ENCODE measurements at places on chromosomes 11 and 22.
A peak's percentile ranks its signal among the peaks of the same experiment; 100 is the strongest.

DNA sequence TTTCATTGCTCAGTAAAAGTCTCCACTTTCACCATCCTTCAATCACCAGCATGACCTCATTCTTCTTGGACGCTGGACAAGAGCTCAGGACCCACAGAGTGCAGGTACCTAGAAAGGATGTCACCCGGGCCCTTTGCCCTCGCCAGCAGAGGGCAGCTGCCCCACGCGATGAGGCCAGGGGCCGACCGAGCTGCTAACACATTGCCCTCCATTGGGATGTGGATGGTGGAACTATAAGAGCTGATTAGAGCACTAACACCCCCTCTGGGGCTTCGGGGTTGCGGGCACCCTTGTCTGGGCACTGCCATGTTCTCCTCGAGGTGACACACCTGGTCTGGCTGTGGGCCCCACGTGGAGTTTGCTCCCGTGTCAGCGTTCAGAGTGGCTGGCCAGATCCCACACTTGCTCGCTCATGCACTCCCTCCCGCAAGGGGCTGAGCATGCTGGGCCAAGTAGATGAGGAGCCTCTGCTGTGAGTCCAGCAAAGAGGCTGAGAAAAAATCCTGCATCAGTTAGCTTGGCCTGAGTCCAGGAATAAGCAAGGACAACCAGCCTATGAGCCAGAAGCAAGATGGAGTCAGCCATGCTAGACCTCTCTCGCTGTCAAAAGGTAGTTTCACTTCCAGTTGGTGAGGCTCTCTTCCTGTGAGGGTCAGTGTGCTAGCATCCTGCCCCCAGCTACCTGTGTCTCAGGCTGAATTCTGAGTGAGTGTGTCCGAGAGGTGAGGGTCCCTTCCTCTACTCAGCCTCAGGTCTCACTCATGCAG is 9.8 kb downstream of the KRTAP5-6 start:
- DNase-seq, result no peak

GRCh38 chr11:117096201-117096991 is 1.8 kb downstream of the SIK3 start:
- DNase-seq, result no peak

GRCh38 chr22:41364955-41365354 is 16.8 kb upstream of the TEF start:
- DNase-seq, result no peak

DNA sequence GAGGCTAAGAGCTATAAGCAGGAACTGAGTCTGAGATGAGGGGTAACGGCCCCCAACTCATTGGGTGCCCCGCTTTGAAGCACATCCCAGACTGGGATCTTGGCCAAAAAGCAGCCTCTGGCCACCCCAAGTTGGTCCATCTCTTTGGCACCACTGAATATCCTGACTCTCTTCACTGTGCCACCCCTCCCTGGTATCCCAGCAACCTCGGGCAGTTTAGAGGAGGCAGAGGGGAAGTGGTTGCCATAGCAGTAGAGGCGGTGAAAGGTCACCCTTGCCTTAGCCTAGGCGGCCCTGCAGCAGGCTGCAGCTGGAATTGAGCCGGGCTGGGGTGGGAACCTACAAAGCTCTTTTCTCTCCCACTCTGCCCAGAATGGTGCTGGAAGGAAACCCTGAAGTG is 1.1 kb downstream of the PELI3 start:
- DNase-seq, result no peak

GRCh38 chr11:72924568-72925190 is 110.5 kb downstream of the ATG16L2 start:
- no peak for DNase-seq

DNA sequence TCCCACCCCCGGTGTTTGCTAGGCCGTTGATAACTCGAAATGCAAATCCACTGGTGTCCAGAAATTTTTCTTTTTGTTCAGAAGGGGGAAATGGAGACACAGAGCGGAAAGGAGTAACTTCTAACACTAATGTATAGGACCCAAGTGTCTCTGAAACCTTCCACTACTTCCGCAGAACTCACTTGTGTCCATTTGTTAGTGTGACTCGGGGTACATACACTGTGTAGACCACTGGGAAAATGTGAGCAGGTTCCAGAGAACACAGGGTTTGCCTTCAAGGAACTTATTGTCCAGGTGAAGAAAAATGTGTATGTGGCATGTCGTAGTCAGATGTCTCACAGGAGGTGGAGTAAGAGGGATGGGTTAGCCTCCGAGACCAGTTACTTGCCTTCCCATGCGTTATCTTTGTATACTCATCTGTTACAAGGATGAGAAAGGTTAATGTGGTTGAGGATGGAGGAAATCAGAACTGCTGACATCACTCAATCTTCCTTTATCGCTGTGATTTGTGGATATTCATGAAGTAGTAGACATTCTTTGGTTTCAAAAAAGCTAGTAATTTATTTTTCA is 857 bp downstream of the ARCN1 start:
- no peak for DNase-seq

DNA sequence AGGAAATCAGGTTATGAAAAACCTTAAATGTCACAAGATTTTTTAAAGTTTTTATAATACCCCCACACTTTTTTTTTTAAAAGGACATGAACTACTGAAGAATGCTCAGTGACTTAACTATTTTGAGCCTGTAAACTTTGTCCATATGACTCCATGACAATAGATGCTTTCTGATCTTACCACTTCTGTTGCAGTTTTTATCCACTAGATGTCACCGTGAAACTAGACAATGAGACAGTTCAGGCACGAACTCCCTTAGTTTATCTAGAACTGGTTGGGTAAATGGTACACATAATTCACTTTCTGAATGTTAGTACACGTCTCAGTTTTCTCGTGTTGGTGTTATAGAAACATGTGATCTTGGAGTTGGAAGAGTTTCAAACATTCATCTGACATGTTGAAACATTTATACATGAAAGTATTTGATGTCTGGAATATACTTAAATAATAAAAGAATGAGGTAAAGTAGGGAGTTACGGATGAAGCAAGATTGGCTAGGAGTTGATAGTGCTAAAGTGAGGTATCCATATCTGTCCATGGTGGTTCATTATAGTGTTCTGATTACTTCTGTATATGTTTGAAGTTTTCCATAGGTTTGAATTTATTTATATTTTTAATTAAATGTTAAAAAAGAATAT is 8.1 kb downstream of the CCDC15 start:
- no peak for DNase-seq

DNA sequence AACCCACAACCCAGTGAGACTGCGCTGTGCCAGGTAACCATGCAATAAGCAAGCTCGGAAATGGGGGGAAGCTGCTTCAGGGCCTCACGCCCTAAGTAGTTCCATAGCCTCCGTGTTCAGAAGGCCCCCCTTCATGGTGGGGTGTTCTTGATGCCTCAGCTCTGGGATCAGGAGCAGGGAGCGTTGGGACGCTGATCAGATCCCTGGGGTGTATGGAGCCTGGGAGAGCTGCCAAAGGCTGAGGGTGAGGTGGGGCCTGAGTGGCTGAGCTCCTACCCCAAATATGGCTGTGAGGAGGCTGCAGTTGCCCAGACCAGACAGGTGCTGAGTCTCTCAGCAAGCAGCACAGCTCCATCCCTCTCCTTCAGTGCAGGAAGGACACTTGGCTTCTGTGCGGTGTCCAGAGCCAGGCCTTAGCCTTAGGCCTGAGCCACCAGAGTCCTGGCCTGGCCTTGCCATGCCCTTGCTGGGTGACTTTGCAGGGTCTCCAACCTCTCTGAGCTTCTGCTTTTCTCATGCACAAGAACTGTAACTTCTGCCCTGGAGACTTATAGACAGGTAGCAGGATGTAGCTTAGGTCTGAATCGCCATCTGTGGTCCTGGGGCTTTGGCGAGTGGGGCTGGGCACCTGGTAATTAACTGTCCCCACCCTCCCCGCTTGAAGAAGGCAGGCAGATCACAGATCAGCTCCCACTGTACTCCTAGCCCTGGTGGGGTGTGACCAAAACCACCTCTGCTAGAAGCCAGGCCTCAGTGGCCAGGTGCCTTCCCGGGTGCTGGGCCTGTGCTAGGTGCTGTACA is 5.3 kb downstream of the MMP11 start:
- DNase-seq, result no peak

- DNase-seq, result no peak
Measured at GRCh38 chr11:16114431-16114830, 241.9 kb downstream of the SOX6 start.

GRCh38 chr22:19398206-19398605 is 33.3 kb downstream of the HIRA start:
- no peak for DNase-seq

- DNase-seq, result no peak
Measured at GRCh38 chr22:50129121-50129736, 39.4 kb downstream of the MOV10L1 start.

- peak; percentile 82 for DNase-seq
Measured at GRCh38 chr11:64846998-64847666, 2.7 kb upstream of the CDC42BPG start.

DNA sequence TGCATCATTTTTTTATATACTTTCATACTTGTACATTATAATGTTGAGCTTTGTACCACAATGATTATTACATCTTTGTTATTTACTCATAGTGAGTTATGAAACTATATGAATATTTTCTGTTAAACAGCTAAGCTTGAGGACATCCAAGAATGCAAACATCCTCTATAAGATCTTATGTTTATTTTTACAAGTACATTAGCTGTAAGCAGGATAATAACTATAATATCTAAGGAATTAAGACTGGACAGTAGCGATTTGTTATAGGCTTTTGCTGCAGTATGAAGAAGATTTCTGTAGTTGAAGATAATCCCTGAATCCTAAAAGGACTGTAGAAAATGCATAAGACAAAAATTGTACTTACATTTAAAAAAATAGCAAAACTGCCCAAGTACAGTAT is 176.0 kb downstream of the METTL15 start:
- no peak for DNase-seq

- no peak for DNase-seq
Measured at GRCh38 chr11:12421386-12421785, 44.0 kb downstream of the PARVA start.

DNA sequence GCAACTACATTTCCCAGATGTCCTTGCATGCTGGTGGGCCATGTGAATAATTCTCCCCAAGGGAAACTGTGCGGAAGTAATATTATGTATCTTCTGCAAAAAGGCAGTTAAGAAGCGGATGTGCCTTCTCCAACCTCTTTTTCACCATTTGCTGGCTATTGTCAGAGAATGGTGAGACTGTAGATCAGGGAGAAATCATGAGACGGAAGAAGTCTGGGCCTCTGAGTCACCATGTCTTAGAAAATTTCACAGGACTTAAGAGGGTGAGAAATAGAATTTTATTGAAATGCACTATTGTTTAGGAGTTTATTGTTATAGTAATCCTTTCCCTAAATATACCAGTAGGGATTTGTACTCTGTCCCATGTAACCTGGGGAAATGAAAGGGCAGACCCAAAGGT is 298.7 kb upstream of the ZC3H12C start:
- DNase-seq, result no peak

DNA sequence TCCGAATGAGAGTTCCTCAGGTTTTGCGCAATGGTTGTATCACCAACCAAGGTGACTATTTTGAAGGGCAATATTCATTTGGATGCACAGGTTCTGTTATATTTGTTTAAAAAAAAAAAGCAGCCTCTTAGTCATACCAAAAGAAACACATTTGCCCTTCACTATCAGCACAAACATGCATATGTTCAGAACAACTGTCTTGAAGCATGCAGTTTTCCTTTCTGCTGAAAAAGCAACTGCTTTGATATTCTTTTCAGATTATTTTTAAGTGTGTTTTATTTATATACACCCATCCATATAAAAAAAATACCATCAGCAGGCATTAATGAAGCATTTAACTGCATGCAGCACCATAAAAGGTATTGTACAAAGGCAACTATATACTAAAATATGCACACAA is 67.8 kb downstream of the RBFOX2 start:
- no peak for DNase-seq

- DNase-seq, result no peak
Measured at GRCh38 chr11:62186195-62186594, 3.8 kb upstream of the SCGB1D1 start.

DNA sequence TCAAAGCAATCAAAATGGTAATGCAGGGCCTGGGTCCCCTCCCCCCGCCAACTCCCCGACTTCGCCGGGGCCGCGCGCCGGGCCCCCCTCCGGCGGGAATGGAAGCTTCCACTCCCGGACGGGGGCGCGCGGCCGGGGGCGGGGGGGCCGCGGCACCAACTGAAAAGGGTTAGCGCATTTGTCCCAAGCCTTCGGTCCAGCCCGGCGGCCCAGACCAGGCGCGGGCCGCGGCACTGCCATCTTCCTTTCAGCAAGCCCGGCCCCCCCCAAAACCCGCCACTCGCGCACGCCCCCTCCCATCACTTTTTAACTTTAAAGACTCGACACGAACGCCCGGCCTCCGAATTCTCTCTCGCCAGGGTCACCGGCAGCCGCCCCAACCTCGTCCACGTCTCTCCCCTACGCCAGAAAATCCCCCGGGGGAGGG is 2.8 kb downstream of the PHF21B start:
- DNase-seq, result no peak

- DNase-seq, result no peak
Measured at GRCh38 chr22:28381429-28382167, 298.0 kb downstream of the TTC28 start.

GRCh38 chr11:125270711-125271110 is 106.2 kb downstream of the PKNOX2 start:
- DNase-seq, result no peak

DNA sequence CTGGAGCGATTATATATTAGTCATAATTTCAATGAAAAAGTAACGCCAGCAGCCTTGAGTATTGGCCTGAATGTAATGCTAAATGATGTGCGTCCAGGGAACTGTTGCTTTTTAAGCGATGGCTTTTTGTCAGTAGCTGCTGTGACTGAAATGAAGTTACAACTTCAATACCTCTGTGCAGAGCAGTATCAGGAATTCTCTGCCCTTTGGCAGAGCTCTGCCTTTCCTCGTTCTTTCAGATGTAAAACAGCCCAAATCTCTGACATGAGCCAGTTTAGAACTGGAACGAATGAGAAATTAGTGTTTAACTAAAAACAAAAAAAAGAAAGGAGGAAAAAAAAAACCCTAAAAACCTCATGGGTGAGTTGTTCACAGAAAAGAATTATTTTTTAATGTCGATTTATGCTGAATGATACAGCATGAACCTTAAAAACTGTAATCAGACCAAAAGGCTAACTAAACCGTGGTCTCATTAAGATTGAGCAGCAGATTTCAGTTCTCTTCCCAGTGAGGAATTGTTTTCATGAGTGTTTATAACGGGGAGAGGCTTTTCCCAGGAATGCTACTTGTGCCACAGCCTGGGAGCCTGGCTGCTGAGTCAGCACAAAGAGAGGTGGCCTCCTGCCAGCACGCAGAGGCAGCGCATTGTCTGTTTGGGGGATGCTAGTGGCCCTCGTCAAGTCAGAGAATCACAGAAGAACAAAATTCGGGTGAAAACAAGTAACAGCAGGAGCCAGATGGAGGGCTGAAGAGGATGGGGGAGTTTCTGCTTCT is 146.2 kb upstream of the RASSF10 start:
- DNase-seq, result no peak

DNA sequence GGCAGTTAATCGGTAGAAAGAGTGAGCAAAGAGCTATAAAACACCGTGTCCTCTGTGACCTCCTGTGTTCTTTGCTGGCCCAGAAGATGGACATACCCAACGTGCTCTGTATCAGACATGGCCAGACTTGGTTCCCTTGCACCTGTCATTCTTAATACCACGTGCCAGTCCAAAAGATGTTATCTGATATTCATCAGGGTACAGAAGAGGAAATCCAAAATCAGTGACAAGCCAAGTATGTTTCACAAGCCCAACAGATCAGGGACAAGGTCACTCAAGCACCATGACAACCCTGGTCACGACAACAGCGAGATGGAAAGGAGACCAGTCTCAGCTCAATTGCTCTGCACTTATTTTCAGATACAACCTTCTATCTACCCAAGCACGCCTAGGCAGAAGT is 3.4 kb downstream of the LRP4 start:
- DNase-seq, result no peak

GRCh38 chr11:7436657-7437056 is 48.6 kb upstream of the OLFML1 start:
- no peak for DNase-seq

Data from stimulated activated CD8-positive, alpha-beta memory T cell treated with anti-CD3 and anti-CD28 coated beads, Interleukin-4, amount 100 ng/mL, for 1 hour (primary cell).